ENCODE measurements at places on chromosomes 13 and 19.

DNA sequence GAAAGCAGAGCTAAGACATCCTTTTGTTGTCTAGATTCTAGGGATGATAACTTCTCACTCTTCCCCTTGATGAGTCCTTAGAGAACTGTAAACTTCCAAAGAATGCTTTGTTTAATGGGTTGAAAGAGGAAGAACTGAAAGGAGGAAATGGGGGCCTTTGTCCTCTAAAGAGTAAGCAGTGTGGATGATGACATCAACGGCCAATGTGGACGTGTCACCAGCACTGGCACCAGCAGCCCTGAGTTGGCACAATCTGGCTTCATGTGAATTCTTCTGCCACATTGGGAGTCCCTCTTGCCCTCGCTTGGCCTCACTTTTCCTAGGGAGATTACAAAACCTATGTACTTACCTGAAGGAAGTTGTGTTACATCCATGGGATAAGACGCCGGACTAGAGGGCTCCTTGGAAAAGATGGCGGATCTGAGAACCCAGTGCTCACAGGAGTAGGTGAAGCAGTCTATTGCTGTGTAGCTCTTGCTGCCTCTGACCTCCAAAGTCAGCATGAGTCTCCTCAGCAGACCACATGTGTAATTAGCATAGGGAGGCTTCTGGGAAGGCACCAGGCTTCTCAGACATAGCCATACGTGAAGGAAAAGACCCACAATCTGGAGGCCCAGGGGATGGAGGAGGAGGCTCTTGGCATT, 62.8 kb downstream of the RGCC start:
- no peak for DNase-seq

DNA sequence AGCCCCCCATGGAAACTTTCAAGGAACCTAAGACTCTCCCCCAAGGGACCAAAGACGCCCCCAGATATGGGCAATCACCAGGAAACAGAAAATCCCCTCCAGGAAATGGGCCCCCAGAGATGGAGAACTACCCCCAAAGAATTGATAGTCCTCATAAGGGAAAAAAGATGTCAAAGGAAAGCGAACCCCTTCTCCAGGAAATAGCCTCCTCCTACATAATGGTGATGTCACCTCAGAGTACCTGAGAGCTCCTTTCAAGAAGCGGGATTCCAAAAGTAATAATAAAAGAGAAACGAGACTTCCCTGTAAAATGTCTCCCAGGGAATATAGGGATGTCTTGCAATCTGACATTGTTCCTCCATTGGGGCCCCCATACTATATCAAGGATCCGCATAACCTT, 1.1 kb downstream of the CDKN2D start:
- DNase-seq = no peak

- DNase-seq = no peak
Observed at GRCh38 chr19:54609356-54609791, 15.9 kb downstream of the LILRA1 start.

DNA sequence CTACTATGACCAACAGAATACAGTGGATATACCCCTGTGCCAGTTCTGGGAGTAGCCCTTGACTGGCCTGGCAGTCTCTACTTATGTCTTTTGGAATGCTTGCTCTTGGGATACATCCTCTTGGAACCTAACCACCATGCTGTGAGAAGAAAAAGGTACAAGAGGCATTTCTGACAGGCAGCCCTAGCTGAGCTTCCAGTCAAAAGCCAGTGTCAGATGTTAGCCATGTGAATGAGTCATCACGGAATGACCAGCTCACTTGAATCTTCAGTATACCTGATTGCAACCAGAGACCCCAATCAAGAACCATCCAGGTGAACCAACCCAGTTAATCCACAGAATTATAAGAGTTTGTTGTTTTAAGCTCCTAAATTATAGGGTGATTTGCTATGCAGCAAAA, 4.1 kb downstream of the CCDC169 start:
- no peak for DNase-seq

- DNase-seq = no peak
Observed at GRCh38 chr13:109918179-109918711, 131.9 kb upstream of the IRS2 start.

DNA sequence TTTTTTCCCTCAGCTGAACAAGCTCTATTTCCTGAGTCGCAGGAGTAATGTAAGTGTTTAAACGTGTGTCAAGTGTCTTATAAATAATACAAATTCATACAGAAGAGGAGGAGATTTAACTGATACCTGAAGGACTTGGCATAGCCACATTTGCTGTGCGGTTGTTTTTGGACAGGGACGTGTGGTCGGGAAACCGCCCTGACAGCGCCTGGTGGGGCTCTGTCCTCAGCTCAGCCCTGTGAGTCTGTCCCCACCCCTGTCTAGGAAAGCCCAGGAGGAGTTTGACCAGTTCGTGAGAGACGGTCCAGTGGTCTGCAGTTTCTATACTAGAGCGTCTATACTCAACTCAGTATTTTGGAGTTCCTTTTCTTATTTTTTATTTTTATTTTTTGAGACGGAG, 16.7 kb downstream of the ZIC2 start:
- DNase-seq = no peak

- no peak for DNase-seq
Observed at GRCh38 chr19:19597809-19598306, 20.6 kb downstream of the PBX4 start.

DNA sequence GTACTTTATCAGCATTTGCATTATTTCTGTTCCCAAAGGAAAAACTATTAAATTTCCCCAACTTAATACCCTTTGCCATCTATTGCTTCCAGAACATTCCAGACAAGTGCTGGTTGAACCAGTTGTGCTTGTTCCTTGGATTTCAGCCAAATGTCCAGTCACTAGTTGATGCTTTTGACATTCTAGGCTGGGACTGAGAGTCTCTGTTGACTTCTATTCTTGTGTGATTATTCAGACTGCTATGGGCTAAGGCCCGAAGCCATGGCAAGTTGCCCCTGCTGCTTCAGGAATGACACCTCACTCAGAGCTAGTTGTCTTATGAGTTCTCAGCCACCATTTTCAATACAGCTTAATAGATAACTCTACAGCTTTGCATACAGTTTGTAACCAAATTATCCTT, 458.1 kb upstream of the ARGLU1 start:
- no peak for DNase-seq

GRCh38 chr13:44240611-44241145, 132.9 kb upstream of the SERP2 start:
- no peak for DNase-seq

DNA sequence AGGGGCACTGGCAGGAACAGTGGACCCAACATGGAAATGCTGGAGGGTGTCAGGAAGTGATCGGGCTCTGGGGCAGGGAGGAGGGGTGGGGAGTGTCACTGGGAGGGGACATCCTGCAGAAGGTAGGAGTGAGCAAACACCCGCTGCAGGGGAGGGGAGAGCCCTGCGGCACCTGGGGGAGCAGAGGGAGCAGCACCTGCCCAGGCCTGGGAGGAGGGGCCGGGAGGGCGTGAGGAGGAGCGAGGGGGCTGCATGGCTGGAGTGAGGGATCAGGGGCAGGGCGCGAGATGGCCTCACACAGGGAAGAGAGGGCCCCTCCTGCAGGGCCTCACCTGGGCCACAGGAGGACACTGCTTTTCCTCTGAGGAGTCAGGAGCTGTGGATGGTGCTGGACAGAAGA, 4.1 kb downstream of the KLK2 start:
- no peak for DNase-seq

- no peak for DNase-seq
Observed at GRCh38 chr13:35787937-35788336, 311.4 kb upstream of the MAB21L1 start.

- no peak for DNase-seq
Observed at GRCh38 chr13:93279982-93280381, 53.4 kb downstream of the GPC6 start.

Data from Panc1 (cell line).